Stimulated activated CD4-positive, alpha-beta T cell treated with anti-CD3 and anti-CD28 coated beads, Interleukin-12 subunit alpha, Interleukin-12 subunit beta, amount 100 ng/mL, for 24 hours (primary cell): ENCODE measurements at places on chromosomes 16 and 17.

DNA sequence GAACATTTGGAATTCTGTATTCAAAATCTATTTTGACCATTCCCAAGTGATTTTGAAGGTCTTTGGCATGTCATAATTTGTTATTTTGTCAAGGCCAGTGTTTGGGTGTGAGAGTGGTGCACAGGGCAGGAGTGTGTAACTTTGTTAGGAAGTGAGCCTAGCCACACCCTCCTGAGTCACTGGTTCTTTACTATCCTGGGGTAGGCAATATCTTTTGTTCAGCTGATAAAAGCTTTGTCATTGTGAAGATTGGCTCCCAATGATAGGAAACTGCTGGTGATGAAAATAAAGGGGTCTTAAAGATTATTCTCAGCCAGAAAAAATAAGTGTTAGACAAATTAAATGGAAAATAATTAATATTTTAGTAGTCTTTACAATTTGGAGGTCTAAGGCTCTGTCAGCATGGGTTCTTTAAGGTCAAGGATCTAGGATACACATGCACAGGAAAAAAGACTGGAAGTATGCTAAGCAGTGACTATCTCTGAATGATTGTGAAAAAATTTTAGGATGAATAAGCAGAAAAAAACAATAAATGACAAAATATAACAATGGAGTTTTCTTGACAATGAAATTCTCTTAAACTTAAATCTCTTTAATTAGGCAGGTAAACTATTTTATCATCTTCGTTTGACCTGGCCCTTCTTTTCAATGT, 5.1 kb downstream of the UBN1 start:
- no peak for DNase-seq

- DNase-seq, result no peak
Observed at GRCh38 chr17:81095383-81095762, 60.4 kb downstream of the BAIAP2 start.

DNA sequence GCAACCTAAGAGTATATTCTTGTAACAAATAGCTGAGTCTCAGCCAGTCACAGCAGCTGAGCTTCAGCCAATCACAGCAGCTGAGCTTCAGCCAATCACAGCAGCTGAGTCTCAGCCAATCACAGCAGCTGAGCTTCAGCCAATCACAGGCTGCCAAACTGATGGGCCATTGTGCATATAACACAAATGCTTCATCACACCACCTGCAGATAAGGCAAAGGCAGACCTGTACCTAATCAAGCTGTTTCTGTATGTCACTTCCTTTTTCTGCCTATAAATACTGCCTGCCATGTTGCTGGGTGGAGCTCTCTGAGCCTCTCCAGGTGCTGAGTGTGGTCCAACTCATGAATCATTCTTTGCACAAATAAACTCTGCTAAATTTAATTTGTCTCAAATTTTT, 19.9 kb downstream of the MYH13 start:
- no peak for DNase-seq

GRCh38 chr16:31143011-31143693, 6.7 kb downstream of the PRSS36 start:
- DNase-seq, result no peak

- no peak for DNase-seq
Observed at GRCh38 chr17:327971-328370, 24.6 kb downstream of the RPH3AL start.

DNA sequence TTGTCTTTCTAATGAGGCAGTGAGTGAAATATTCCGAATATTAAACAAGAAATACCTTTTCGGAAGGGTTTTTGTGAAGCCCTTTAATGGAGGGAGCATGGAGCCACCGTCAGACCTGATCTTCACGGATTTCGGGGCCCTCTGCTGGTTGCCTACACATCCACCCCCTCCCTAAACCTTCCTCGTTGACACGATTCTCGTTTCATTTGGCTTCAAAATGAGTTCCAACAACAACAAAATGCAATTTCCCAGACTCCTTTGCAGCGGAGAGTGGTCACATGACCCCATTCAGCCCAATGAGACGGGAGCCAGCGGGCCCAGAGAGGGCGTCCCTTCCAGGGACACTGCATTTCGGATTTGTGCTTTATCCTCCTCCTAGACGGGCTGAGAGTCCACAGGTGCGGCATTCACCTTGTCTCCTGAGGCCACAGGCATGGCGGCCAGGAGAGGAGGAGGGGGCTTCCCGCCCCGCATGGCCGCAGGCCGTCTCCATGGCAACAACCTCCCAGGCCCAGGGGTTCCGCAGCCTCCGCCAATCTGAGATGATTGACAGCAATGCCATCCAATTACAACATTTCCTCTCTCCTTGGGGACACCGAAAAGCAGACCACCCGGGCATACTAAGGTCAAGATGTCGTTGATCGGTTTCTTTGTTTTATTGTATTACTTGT, 259.8 kb downstream of the C16orf95 start:
- DNase-seq, result no peak

DNA sequence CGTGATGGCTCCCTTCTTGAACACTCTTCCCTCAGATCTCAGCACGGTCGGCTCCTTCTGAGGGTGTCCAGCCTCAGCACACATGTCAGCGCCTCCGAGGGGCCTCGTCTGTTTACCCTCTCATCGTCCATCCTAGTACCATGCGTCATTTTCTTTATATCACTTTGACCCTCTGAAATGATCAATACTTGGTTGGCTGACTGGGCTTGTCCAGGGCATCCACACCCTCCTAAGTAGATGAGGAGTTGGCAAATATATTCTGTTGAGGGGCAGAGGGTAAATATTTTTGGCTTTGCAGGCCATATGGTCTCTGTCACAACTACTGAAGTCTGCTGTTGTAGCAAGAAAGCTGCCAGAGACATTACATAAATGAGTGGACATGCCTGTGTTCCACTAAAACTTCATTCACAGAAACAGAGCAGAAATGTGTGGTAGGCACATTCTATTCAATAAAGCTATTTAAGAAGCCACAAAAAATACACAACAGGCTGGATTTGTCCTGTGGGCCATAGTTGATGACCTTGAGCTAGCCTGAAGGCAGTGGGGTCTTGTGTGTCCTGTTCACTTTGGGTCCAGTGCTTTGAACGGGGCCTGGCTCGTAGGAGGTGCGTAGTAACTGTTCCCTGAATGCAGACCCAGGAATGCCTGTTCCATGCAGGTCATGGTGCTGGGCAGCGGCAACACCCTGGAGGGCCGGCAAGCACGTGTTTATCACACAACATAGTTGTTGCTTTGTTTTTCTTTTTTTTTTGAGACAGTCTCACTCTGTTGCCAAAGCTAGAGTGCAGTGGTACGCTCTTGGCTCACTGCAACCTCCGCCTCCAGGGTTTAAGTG, 185.8 kb downstream of the SNX29 start:
- DNase-seq, result no peak

- no peak for DNase-seq
Observed at GRCh38 chr16:28930652-28931051, 1.1 kb upstream of the CD19 start.

DNA sequence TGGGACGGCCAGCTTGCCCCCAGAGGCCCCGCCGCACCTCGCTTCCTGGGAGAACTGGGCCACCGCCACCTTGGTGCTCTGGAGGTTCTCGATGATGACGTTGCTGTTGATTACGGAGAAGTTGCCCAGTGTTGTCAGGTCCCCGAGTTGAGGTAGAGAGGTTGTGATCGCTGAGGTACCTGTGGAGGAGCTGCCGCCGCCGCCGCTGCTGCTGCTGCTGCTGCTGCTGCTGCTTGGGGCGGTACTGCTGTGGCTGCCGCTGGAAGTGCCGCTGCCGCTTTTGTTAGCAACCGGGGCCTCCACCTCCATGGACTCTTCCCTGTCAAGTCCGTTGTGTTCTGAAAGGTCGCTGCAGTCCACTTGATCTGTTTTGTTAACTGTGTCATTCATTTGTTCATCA, 9.5 kb downstream of the SALL1 start:
- no peak for DNase-seq

- DNase-seq, result no peak
Observed at GRCh38 chr16:76661691-76662235, 384.6 kb downstream of the CNTNAP4 start.

DNA sequence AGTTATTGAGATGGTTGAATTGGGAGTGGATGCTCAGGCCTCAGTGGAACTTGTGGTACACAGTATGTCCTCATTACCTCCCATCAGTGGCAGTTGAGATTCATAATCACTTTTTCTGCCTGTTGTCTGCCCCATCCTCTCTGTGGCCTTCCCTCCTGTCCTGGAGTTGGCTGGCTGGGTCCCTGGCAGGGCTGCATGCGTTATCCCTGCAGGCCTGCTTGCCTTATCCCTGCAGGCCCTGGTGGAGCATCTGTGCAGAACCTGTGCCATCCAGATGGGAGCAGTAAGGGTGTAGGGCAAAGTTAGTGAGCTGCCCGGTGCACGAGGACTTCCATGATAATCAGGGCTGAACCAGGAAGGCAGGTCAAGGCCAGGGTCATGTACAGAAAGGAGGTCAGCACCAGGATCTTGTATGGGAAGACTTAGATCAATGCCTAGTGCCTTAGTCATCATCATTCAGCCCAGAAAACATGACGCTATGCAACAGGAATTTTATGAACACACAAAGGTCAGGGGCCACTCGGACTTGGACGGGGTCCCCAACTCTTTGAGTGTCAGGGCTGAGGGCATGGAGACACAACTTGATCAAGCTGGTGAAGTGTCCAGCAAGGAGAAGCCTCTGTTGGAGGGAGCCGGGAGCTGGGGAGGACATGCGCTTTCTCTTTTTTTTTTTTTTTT, 47.2 kb downstream of the ABCC1 start:
- DNase-seq, result no peak

DNA sequence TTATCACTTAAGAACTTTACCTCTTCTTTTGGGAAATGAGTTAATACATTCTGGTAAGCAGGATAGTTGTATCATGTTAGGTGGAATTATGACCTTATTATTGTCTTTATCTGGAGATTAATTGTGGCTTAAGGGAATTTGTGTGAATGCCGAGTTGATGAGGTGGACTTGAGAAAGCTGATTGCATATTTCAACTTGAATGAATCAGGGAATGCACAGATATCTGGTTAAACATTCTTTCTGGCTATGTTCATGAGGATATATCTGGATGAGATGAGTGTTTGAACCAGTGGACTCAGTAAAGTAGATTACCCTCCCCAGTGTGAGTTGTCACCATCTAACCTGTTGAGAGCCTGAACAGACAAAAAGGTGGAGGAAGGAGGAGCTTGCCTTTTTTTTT, 326.1 kb upstream of the GOT2 start:
- DNase-seq, result no peak

GRCh38 chr17:18037486-18037885, 1.5 kb downstream of the ATPAF2 start:
- no peak for DNase-seq

DNA sequence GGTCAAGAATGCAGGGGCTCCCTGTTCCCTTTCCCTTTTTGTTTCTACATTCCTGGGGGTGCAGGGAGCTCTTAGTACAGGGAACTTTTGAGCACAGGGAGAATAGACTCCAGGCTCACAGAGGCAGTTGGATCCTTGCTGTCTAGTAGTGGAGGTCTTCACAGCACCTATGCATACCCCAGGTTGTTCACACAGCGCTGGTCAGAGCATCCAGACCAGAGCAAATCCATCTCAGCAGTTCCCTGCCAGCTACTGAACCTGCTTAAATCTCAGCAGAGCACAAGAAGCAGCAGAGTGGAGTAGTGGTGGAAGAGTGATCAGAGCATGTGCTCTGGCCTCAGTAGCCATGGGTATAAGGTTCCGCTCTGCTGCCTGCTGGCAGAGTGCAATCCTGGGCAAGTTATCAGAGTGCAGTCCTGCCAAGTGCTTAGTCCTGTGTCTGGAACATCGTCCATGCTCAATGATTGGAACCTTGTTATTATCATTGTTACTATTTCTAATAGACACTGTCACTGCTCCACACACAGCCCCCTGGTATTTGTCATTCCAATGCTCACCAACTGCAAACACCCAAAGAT, 220.4 kb downstream of the CBLN1 start:
- DNase-seq, result no peak

GRCh38 chr17:3961564-3962047, 2.6 kb downstream of the ATP2A3 start:
- no peak for DNase-seq

DNA sequence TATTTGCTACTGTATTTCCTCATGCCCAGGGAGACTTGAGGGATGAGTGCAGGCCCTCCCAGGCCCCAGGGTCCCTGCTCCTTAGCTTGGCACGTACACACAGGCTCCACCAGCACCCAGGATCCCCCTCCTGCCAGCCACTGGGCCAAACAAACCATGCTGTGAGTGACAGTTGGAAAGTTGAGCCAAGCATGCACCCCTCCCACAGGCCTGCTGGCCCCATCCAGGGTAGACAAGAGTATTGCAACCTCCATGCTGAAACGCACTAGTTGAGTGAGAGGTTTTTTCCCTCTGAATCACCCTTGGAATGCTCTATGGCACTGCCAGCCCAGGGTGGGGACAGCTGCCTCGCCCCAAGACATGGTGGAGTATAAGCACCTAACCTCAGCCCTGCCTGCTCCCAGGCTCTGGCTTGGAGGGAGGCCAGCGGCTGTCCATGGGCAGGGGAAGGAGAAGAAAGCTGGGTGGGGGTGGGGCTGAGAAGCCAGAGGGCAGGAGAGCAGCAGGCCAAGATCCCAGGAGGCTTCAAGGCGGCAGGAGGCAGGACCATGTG, 49.6 kb downstream of the PITPNM3 start:
- DNase-seq, result no peak

DNA sequence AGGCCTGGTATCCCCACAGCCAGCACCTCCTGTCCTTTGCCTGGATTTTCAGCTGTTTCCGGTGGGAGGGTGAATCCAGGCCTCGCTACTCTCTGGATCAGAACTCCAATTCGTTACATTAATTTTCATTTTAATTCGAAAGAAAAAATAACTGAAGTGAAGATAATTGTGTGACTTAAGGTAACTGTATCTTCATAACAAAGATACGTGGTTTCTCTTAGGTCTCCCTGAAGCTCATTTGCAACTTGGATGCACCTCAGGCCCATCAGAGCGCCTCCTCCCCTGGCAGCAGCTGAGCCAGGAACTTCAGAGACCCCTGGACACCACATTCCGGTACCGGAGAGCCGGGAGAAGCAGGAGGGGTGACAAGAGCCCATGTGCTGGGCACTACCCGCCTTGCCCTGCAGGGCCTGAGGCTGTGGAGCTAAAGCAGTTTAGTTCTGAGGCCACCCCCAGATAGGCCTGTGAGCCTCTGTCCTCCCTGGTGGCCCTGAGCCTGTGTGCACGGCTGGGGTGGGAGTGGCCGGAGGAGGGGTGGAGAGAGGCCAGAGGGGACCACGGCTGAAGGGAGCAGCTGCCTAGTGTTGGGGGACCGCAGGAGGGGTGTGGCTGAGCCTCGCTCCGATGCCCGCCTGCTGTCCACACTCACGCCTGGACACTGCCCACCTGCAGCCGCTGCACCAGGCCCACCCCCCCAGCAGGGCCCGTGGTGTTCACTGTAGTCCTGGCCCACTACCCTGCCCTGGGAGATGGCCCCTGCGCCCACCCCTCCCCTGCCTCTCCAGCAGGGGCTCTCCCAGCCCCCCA, 11.4 kb upstream of the DUS1L start:
- no peak for DNase-seq

GRCh38 chr16:26316683-26317464, 625.1 kb downstream of the HS3ST4 start:
- no peak for DNase-seq

DNA sequence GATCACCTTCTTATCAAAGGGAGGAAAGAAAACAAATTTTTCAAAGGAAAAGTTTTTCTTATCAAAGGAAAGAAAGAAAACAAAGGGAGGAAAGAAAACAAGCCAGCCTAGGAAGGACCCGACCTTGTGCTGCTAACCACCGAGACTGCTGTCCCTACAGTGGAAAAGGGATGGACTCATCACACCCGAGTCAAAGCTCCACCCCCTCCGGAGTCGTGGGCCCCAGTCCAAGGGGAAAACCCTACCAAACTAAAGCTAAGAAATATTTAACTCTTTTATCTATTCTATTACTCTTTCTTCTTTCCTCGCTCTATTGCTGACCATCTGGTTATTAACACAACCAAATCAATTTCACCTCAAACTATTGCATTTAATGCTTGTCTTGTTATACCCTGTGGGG, 6.1 kb upstream of the ENDOV start:
- no peak for DNase-seq
